ENCODE measurements at places on chromosomes 5 and 9. TPM values are rescaled to one million over a fixed set of nuclear protein-coding genes. Genes with fewer than 3 reads are reported as not detected.

DNA sequence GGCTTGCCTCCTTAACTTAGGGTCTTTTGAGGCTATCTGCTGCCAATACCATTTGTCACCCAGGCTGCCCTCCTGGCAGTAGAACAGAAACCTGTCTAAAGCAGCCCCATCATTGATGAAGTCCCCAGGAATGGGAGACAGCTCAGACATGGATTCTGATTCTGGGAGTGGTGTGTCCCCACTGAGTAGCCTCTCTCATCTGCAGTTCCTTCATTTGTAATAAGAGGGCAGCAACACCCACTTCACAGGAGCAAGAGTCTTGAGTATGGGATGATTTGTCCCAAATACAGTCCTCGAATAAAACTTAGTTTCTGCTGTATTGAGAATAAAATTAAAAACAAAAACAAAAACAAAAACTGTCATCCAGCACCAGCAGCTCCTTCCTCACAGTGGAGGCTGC is 167.6 kb downstream of the ASTN2 start:
- peak; percentile 12 for DNase-seq

Gene THOC3
- 97.4 TPM for total RNA-seq

GRCh38 chr9:37667706-37668105 is 17.0 kb downstream of the FRMPD1 start:
- peak; percentile 17 for DNase-seq

Gene FGF18
- total RNA-seq = not detected

Gene IL33
- 2.4 TPM for total RNA-seq

Gene NDUFS6
- total RNA-seq = 21.1 TPM
